ENCODE measurements at places on chromosomes 2 and 18. TPM values are rescaled to one million over a fixed set of nuclear protein-coding genes. Genes with fewer than 3 reads are reported as not detected.

GRCh38 chr2:128624956-128625355, 306.3 kb upstream of the HS6ST1 start:
- no peaks in the 10 kb centered on the region for H3K36me3 ChIP-seq
- H3K4me1 ChIP-seq, result no peaks in the 10 kb centered on the region
- no peak overlapping the region for H3K27ac ChIP-seq
- no peak for DNase-seq
- no peak overlapping the region for H3K4me3 ChIP-seq

DNA sequence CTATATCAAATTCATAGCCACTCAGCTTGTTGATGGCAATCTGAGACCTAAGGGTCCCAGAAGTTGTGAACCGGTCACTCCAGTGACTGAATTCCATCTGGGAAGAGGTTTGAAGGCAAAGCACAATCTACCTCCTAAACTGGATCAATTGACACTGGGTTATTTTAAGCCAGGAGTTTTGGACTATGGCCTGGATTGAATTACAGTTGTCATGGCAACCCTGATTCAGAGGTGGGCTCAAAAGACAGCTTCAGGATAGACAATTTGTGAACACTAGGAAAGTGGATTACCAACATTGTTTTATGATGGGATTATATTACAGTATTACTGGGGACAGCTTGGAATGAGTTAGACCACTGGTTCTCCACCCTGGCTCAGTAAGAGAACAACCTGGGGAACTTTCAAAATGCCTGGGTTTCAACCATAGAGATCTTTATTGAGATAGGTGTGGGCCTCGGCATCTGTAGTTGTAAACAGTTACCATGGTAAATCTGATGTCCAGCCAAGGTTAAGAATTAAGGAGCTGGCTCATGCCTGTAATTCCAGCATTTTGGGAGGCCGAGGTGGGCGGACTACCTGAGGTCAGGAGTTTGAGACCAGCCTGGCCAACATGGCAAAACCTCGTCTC, 58.8 kb downstream of the MFSD6 start:
- H3K4me1 ChIP-seq, result peaks cover 16% of the 10 kb centered on the region
- no peak for DNase-seq
- no peak overlapping the region for H3K4me3 ChIP-seq
- H3K27me3 ChIP-seq, result no peaks in the 10 kb centered on the region

- H3K4me3 ChIP-seq, result no peak overlapping the region
- H3K27me3 ChIP-seq, result no peaks in the 10 kb centered on the region
- H3K4me1 ChIP-seq, result peaks cover 17% of the 10 kb centered on the region
- DNase-seq, result no peak
- H3K27ac ChIP-seq, result peak overlapping the region; percentile 67
These were observed 179.7 kb downstream of the ICOS start for GRCh38 chr2:204116159-204116792.

DNA sequence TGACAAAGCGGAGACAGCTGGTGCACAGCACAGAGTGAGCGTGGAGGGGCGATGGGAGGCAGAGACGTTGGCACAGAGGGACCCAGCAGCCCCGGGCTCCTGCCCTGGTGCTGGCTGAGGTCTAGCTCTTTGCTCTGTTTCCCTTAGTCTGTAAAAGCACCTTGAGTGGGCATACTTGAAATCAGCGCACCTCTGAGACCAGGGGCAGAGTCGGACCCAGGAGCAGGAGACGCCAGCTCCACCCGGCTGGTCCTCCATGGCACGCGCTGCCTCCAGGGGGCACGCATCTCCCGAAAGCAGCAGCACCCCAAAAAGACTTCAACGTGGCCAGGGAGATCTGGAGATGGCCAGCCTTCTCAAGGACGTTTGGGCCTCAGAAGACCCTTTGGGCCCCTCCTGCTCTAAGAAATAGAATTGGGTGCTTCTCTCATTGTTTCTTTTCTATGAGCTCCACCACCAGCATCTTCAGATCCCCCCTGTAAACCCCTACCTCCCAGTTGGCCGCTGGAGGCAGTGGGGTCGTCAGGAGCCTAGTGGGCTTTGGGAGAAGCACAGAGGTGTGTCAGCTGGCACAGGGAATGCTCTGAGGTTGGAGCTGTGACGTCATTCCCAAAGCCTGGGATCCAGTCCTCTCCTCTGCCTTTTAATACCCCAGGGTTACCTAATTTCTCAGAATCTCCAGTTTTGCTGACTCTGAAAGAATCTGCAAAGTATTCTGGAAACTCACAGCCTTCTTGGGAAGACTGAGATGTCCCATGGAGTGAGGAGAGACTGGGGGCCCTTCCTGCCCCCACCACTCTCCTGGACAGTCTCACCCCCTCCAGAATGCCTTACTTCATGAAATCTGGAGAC, 58.9 kb downstream of the CIB4 start:
- no peak for DNase-seq
- H3K27me3 ChIP-seq, result no peaks in the 10 kb centered on the region
- H3K36me3 ChIP-seq, result no peaks in the 10 kb centered on the region
- no peaks in the 10 kb centered on the region for H3K4me1 ChIP-seq

The LYG2 gene
- total RNA-seq, result not detected

- no peaks in the 10 kb centered on the region for H3K27me3 ChIP-seq
- no peak for DNase-seq
- H3K27ac ChIP-seq, result no peak overlapping the region
- peaks cover 7% of the 10 kb centered on the region for H3K4me1 ChIP-seq
These were observed 34.3 kb downstream of the MSH2 start for GRCh38 chr2:47437287-47437686.
